ENCODE measurements at places on chromosomes 12 and 14.

GRCh38 chr12:992647-993046 is 1.6 kb downstream of the ERC1 start:
- no peak for DNase-seq

GRCh38 chr12:71849109-71849851 is 9.7 kb downstream of the TBC1D15 start:
- DNase-seq, result no peak

- DNase-seq, result no peak
Measured at GRCh38 chr14:67413806-67414769, 2.1 kb upstream of the PLEK2 start.

DNA sequence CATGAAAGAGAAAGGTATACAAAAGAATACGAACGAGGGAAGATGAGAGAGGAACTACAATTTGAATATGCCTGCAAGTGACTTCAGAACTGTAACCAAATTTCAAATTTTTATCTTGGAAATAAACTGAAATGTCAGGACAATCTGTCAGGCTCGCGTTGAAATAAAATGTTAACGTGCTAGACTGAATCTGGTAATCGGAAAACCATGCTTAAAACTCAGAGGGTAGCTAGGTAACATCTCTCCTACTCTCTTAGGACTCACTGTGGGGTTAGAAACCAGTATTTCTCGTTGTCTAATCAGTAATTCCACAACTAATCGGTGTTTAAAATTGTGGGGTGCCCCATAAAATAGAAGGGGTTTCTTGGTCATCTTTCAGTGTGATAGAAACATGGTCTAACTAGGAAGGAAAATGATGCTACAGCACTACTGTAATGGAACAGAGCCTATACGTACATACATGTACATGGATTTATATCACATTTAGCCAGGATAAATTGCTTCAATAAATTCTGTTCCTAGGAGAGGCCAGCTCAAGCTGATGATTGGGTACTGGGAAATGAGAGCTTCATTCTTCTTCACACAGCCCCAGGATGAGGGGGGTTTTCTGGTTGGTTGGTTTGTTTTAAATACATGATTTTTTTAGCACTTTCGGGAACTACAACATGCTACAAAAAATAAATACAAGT is 23.9 kb downstream of the ATF7 start:
- DNase-seq, result no peak

- DNase-seq, result no peak
Measured at GRCh38 chr12:100799770-100800169, 5.2 kb downstream of the ANO4 start.

DNA sequence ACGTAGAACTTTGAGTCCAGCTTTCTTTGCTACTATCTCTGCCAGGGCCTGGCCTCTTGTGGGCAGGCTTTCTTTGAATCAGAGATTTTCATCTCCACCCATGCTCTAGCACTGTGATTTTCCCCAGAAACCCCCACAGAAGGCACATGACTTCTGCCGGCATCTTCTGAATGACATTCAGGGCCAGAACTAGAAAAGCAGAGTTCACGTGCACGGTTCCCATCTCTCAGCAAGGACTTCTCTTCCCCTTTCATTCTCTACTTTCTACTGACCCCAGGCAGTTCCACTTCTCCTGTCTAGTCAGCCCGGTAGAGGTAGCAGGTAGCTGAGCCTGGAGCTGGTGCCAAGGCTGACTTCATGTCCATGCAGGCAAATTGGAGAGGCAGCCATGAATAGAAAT is 26.9 kb downstream of the BATF start:
- no peak for DNase-seq

DNA sequence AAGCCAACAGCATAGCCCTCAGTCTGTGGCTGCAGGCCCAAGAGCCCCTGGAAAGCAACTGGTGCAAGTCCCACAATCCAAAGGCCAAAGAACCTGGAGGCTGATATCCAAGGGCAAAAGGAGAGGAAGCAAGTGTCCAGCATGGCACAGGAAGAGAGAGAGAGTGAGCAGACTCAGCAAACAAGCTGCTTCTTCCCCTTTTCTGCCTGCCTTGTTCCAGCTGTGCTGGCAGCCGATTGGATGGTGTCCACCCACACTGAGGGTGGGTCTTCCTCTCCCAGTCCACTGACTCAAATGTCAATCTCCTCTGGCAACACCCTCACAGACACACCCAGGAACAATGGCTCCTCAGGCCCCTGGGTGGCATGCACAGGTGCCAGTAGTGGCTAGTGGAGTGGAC is 33.5 kb downstream of the SMCO2 start:
- no peak for DNase-seq

- DNase-seq, result peak; percentile 61
Measured at GRCh38 chr14:80100681-80101080, 110.6 kb downstream of the DIO2 start.

DNA sequence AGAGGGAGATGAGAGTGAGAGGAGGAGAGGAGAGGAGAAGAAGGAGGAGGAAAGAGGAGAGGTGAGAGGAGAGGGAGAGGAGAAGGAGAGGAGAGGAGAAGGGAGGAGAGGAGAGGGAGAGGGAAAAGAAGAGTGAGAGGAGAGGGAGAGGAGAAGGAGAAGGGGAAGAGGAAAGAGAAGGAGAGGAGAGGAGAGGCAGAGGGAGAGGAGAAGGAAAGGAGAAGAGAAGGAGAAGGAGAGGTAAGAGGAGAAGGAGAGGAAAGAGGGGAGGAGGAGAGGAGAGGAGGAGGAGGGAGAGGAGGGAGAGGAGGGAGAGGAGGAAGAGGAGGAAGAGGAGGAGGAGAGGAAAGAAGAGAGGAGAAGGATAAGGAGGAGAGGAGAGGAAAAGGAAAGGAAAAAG is 266.8 kb downstream of the ITPR2 start:
- no peak for DNase-seq

- DNase-seq, result no peak
Measured at GRCh38 chr12:16352481-16352880, 5.0 kb downstream of the MGST1 start.

Data from breast epithelium (tissue), 4 donors.